Activated T-helper 17 cell treated with anti-CD3 and anti-CD28 coated beads, Interleukin-2, amount 50 U/mL, for 72 hours (primary cell): ENCODE measurements at places on chromosomes 1 and 21. TPM values are rescaled to one million over a fixed set of nuclear protein-coding genes. Genes with fewer than 3 reads are reported as not detected.
A peak's percentile ranks its signal among the peaks of the same experiment; 100 is the strongest.

PTGER3 gene
- total RNA-seq = not detected

KIF2C gene
- 124 TPM for total RNA-seq

DNA sequence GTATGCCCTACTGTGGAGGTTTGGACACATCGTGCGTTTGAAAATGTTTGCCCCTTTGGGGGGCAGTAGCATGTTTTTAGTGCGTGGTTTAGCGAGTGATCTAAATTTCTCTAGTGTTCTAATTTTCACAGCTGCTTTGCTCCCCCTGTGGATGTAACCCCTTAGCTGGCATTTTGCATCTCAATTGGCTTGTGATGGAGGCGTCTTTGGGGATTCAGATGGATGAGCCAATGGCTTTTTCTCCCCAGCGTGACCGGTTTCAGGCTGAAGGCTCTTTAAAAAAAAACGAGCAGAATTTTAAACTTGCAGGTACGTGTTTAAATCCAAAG is 836 bp downstream of the CDC7 start:
- ATAC-seq = peak; percentile 27

- ATAC-seq = no peak
Observed at GRCh38 chr1:100517515-100517914, 20.4 kb upstream of the GPR88 start.
